ENCODE measurements at places on chromosomes 6 and 20.

GRCh38 chr20:36825385-36826104 lies 50.4 kb upstream of the TLDC2 start:
- H3K36me3 ChIP-seq: no peaks in the 10 kb centered on the region
- no peak overlapping the region for H3K27ac ChIP-seq
- H3K4me1 ChIP-seq: no peaks in the 10 kb centered on the region
- H3K27me3 ChIP-seq: no peaks in the 10 kb centered on the region
- no peak for DNase-seq

DNA sequence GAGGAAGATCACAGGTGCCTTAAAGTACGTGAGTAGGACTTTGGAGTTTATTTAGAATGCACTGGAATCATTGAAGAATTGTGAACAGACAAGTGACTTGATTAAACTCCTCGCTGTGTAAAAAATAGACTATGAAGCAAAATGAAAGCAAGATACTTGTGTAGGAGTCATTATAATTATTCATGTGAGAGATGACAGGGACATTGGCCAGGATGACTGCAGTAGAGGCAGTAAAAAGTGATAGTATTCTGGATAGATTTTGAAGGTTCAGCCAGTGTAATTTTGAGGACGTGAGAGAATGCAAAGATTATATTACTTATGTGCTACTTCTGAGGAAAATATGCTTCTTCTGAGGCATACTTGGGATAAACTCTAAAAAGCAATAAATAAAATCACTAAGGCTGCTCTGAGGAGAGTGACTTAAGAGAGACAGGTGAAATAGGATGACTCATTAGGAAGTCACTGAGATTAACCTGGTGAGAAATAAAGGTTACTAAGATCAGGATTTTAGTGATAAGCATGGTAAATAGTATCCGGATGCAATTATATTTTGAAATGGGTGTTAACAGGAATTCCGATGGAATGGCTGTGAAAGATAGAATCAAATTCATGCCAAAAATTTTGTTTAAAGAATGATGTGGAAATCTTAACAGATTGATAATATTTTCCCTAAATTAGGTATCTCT lies 202.0 kb downstream of the CENPW start:
- no peak overlapping the region for H3K4me3 ChIP-seq
- H3K36me3 ChIP-seq: no peaks in the 10 kb centered on the region
- H3K27ac ChIP-seq: no peak overlapping the region

DNA sequence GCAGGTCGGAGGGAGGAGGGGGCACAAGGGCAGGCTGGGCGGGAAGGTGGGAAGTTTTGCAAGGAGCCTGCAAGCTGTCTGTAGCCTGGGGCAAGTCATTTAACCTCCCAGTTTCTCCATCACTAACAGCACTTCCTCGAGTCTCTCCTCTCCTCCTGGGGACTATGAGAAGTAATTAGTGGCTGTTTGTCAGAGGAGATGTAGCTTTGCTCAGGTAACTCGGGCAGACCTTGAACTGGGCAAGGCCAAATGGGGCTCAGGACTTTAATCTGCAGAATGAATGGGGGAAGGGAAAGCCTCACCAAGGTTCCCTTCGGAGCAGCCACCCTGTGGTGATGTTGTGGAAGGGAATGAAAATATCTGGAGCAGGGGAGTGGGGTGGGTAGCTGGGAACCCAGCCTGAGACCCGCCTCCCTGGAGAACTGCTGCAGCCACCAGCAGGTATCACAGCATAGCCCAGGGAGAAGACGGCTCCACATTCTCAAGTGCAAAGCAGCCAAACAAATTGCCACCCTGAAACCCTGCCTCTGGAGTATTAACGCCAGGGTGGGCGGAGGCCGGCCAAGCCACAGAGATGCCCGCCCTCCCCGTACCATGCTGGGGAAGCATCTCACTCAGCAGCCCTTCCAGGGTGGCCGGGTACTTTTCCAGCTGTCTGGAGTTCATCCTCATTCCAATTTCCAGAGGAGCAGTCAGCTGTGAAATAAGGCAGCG lies 6.1 kb upstream of the LEMD2 start:
- no peak for DNase-seq
- H3K27me3 ChIP-seq: no peaks in the 10 kb centered on the region
- H3K27ac ChIP-seq: no peak overlapping the region
- H3K4me1 ChIP-seq: no peaks in the 10 kb centered on the region

- no peaks in the 10 kb centered on the region for H3K27me3 ChIP-seq
- no peaks in the 10 kb centered on the region for H3K36me3 ChIP-seq
- H3K27ac ChIP-seq: no peak overlapping the region
- DNase-seq: no peak
These were observed 201.8 kb downstream of the ARID1B start for GRCh38 chr6:156978948-156979347.

DNA sequence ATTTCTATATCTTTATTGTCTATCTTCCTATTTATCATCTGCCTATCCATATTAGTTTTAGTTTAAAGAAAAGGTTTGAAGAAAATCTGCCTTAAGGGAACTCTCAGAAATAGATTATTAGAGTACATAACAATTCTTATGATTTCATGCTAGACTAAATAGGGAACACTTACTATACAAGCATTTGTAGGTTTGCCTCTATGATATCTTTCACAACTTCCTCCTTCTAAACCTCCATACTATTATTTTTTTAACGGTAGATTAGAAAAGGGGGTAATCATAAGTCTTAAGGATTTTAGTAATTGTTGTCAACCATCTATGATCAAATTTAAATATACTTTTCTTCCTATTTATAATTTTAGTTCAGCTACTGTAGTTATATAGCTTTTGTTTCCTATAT lies 11.6 kb upstream of the DSE start:
- no peak overlapping the region for H3K4me3 ChIP-seq
- no peaks in the 10 kb centered on the region for H3K27me3 ChIP-seq
- no peaks in the 10 kb centered on the region for H3K36me3 ChIP-seq

GRCh38 chr6:82030761-82031503 lies 216.6 kb downstream of the IBTK start:
- no peaks in the 10 kb centered on the region for H3K36me3 ChIP-seq
- no peaks in the 10 kb centered on the region for H3K27me3 ChIP-seq
- H3K4me1 ChIP-seq: no peaks in the 10 kb centered on the region
- DNase-seq: no peak
- no peak overlapping the region for H3K4me3 ChIP-seq

DNA sequence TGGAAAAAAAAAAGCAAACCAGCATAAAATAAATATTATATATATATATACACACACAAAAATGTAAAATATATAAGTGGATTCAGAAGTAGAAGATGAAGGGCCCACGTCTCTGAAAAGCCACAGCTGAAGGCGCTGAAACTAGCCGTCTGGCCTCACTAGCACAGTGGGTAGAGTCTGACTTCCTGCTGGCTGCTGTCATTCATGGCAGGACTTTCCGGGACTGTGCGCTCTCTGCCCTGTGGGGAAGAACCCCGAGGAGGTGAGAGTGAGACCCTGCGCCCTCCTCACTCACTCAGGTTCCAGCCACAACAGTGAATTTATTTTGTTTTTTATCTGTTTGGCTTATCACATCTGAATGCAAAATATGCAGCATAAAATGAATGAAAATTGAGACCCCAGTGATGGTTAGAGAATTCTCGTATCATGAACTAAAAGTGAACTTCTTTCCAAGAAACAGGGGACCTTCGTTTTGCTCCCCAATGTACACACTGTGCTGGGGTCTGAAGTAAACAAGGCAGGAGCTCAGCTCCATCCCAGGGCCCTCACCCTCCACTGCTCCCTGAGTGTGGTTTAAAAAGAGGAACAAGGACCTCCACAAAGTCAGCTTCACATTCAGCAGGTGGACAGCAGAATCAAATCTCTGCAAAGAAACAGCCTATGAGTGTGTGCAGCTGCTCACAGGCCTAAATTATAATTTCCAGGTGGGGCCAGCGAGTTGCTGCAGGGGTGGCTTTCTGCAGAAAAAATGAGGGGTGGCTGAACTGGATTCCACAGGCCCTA lies 1.3 kb upstream of the RAMACL start:
- no peaks in the 10 kb centered on the region for H3K27me3 ChIP-seq
- no peak for DNase-seq
- H3K27ac ChIP-seq: no peak overlapping the region
- no peaks in the 10 kb centered on the region for H3K36me3 ChIP-seq

DNA sequence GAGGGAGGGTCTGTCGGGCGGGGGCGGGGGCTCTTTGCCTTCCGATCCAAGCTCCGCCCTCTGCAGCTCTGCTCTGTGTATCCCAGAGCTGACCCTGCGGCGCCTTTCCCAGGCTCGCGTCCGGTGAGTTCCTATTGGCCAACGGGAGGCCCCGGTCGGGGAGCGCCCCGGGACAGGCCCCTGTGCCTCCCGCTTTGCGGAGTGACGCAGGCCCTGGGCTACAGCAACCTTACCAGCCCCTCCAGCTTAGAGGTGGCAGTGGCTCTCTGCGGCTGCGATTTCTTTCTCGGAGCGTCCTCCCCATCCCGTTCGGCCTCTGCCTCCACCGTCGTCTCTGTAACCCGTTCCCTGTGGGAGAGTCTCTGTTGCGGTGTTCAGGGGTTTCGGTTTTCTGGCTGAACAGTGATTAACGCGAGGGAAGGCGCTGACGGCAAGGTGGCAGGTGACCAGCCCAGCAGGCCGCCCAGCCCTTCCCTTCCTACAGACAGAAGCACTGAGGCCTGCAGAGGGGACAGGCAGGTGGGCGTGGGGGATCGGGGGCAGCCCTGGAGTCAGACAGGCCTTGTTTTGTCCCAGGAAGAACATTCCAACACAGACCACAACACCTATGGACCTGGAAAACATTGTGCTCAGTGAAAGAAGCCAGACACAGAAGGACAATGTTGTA lies 18.1 kb upstream of the CEBPB start:
- H3K4me3 ChIP-seq: peak overlapping the region; percentile 46
- H3K27me3 ChIP-seq: no peaks in the 10 kb centered on the region
- no peaks in the 10 kb centered on the region for H3K4me1 ChIP-seq
- peak overlapping the region; percentile 95 for H3K27ac ChIP-seq
- no peaks in the 10 kb centered on the region for H3K36me3 ChIP-seq

- no peaks in the 10 kb centered on the region for H3K27me3 ChIP-seq
- no peak for DNase-seq
- no peak overlapping the region for H3K27ac ChIP-seq
- H3K4me3 ChIP-seq: no peak overlapping the region
- no peaks in the 10 kb centered on the region for H3K36me3 ChIP-seq
These were observed 4.4 kb upstream of the RBM24 start for GRCh38 chr6:17276766-17277165.

Measured in right lobe of liver (tissue), 6 donors.